ENCODE measurements at places on chromosomes 16 and 17.
A peak's percentile ranks its signal among the peaks of the same experiment; 100 is the strongest.

GRCh38 chr17:50931144-50931908, 65.2 kb upstream of the TOB1 start:
- peak; percentile 85 for DNase-seq

DNA sequence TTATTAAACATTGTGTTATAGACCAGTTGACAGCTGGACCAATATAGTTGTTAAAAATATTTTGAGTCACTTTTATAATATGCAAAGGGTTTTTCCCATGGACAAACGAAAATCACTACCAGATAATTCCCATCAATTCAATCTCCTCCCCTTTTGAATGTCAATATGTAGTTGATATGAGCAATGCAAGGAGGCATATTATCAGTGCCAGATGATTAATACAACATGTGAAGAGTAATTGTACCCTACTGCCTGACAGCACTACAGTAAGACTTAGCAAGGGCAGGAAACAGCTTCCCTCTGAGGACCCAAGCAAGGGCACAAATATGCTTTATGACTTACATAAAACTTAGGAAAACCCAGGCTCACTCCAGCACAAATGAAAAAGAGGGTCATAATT, 17.3 kb downstream of the KANSL1 start:
- DNase-seq = no peak

DNA sequence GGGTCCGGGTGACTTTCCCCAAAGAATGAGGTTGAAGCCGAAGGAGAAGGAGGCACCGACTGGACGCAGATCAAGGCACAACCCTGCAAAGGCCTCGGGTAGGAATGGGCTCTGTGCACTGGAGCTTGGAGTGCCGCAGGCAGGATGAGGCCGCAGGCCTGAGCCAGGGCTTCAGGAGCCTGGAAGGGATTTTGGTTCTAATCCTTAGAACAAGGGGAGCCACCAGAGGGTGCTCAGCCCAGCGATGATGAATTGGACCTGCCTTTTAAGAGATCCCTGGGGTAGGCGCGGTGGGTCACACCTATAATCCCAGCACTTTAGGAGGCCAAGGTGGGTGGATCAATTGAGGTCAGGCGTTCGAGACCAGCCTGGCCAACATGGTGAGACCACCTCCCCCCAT, 8.1 kb downstream of the CIBAR2 start:
- no peak for DNase-seq

DNA sequence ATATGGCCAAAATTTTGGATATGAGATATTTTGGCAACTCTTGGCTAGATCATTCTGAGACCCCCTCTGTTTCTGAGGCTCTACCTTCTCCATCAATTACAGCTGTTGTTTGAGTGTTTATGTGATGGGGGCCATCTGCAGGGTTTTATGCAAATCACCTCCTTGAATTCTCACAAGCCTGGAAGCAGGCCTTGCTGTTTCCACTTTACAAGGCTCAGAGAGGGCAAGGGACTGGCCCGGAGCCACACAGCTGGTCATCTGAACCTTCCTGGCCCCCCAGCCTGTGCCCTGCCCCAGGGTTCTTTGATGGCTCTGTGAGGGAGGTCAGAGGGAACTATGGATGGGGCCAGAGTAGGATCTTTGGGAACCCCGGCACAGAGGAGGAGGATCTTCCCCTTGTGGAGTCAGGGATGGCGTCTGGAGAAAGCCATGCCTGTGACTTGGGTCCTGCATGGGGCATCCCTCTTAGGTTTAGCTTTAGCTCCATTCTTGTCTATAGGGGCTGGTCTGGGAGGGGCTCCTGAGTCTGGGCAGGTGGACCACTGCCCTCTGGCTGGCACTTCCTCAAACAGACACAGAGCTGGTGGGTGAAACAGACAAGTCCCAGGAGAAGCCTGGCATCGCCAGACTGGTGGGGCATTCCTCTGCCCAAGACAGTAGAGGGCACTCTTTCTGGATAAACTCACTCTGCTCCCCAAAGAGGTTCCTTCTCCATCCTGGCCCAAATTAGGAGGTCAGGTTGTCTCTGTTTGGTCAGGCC, 26.2 kb downstream of the IL21R start:
- DNase-seq = no peak

- peak; percentile 70 for DNase-seq
Observed at GRCh38 chr17:38444151-38444550, 15.9 kb downstream of the ARHGAP23 start.

DNA sequence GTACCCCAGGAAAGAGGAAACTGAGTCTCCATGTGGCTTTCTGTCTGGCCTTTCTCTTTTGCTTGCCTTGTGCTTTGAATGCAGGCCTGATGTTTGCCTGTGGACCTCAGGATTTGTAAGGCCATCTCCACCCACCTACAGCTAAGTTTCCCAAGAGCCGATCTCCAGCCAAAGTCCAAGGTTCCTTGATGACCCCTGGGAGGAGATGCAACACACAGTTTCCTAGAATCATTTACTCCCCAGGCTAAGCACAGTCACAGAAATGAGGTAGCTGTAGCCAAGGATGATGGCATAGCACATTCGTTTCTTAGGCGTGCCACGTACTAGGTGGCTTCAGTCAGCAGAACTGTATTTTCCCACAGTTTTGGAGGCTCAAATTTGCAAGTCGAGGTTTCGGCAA, 595.4 kb downstream of the MAF start:
- DNase-seq = no peak

DNA sequence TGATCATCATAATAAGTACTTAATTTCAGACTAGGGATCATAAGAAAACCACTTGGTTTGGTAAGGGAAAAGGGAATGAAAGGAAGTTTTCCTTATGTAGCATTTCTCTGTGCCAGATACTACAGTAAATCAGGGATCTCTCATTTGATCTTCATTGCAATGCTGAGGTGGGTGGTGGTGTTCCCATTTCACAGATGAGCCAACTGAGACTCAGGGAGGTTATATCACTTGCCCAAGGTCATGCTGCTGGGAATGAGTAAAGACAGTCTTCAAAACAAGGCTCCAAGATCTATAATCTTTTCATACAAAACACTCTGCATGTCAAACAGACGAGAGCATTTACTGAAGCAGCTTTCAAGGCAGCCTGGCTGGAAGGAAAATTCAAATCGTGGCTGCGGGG, 124.6 kb downstream of the GP2 start:
- no peak for DNase-seq

DNA sequence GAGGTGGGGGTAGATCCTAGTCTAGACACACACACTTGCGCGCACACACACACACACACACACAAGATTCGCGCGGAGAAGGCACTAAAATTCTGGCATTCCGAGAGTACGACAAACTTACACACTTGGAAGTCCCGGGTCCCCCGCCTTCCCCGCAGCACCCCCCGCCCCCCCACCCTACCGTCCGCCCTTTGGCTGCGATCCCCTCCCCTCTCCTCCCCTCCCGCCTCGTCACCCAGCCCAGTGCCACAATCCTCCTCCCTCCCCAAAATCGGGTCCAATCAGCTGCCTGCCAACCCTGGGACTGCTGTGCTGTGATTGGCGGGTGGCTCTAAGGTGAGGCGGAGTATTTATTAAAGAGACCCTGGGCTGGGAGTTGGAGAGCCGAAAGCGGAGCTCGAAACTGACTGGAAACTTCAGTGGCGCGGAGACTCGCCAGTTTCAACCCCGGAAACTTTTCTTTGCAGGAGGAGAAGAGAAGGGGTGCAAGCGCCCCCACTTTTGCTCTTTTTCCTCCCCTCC, at the start of gene SOX9:
TSS of gene SOX9 (plus strand) at position 379 of the 522 bp plus-strand sequence. CDS start 372 bp downstream, outside the sequence.
- no peak for DNase-seq

- peak; percentile 88 for DNase-seq
Observed at GRCh38 chr17:32006957-32007462, at the start of gene LRRC37B. Gene LRRC37B (plus strand): TSS chr17:32007383. CDS start chr17:32021393, 14,010 bp downstream.

DNA sequence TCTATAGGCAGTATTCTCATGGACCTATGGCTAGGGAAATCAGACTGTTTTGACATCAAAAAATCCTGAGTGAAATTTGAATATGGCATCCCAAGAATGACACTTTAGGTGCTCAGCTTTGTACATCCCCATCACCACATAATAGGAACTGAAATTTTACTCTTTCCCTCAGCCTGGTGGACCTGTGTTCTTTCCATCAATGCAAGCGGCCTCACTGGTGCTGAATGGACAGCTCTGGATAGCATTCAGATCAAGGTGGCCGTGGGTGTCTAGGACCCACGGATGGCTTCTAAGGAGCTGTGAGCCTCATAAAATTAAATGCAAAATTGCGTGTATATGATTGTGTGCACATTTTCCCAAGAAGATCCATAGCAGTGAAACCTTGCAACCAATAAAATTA, 152.6 kb downstream of the MAP2K6 start:
- DNase-seq = no peak

DNA sequence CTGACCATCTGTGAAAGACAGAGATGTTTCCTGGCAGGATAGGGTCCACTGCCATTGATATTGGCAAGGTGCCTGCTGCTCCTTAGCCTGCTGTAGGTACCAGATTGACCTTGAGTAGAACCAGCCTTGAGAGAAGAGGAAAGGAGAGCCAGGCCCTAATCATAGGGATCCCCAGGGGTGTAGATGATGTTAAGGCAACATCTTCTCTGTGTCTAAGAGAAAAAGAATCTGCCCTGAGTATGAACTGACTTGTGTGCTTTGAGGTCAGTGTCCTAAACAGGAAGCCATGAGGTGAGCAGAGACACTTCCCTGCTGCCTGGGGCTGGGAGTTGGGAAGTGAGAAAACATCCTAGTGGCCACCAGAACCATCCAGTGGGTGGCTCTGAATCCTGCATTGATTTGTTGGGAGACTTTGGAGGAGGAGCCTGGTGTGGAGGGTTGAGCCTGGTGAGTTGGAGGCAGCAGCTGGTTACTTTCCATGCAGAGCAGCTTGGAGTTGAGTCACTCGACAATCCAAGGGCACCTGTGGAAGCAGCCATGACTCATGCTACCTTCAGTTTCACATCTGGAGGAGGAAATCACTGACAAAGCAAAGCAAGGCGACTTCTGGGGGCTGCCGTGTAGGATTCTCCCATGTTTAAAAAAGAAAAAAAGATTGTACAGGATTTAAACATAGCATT, 47.8 kb downstream of the BMERB1 start:
- no peak for DNase-seq

- DNase-seq = no peak
Observed at GRCh38 chr17:69711541-69711940, 297.0 kb downstream of the MAP2K6 start.

GRCh38 chr16:9755081-9755480, 427.1 kb downstream of the GRIN2A start:
- no peak for DNase-seq

DNA sequence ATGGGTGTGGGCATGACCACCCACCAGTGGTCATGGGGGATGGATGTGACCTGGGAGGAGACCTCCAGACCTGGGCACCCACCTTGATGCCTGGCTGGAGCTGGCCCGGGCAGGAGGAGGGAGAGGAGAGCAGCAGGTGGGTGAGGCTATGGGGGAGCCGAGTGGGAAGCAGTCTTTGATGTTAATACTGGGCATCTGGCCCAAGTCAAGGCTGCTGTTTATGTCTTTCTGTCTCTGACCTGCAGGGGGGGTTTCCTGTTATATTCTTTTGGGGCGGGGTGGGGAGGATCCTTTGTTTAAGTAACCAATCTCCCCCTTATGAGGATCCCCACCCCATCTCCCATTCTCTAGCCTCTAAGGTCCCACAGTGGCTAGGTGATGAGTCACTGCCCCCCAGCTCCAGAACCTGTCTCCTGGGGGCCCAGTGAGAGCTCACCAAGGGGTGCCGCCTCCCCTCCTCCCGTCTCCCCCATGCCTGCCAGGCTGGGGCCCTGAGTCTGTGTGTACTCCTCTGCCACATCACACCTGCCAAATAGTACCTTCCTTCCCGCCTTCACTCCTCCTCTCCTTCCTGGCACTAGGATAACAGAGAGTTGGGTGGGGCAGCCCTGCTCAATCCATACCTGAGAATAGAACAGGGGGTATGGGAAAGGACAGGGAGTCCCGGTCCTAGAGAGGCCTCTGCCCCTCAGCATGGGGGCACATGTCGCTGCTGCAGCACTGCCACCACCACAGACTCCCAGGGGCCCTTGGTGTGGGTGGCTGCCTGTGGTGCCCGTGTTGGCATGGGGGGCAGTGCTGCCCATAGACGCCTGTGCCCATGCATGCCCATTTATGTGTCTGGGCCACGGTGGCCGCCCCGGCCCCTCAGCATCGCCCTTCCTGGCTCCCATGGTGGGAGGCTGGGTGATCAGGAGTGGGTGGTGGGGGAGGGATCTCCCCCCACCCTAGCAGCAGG, 7.3 kb downstream of the THRA start:
- DNase-seq = no peak

GRCh38 chr17:14299280-14300141, 1.4 kb upstream of the HS3ST3B1 start:
- peak; percentile 78 for DNase-seq

- no peak for DNase-seq
Observed at GRCh38 chr17:16322636-16323035, 30.6 kb downstream of the CENPV start.

GRCh38 chr17:8683355-8683754, 52.8 kb upstream of the MYH10 start:
- DNase-seq = no peak

GRCh38 chr17:1237471-1237870, 32.8 kb upstream of the BHLHA9 start:
- no peak for DNase-seq

GRCh38 chr16:1194665-1195392, 30.2 kb downstream of the TPSG1 start:
- peak; percentile 73 for DNase-seq

- peak; percentile 67 for DNase-seq
Observed at GRCh38 chr16:66608241-66609138, 4.0 kb downstream of the CMTM3 start.
